ENCODE measurements at places on chromosomes 2 and 18. TPM values are rescaled to one million over a fixed set of nuclear protein-coding genes. Genes with fewer than 3 reads are reported as not detected.

SPR gene
- total RNA-seq: 120 TPM

TLX2 gene
- 0.31 TPM for total RNA-seq

SP5 gene
- not detected for total RNA-seq

ADAM23 gene
- total RNA-seq: 9.9 TPM

LOXHD1 gene
- not detected for total RNA-seq

IRS1 gene
- 14.9 TPM for total RNA-seq

SAG gene
- total RNA-seq: not detected

GKN1 gene
- total RNA-seq: 0.24 TPM

CD8A gene
- 0.51 TPM for total RNA-seq

CYS1 gene
- 1.3 TPM for total RNA-seq

ANO7 gene
- total RNA-seq: 2.1 TPM

GPR75 gene
- total RNA-seq: 1.1 TPM

SPC25 gene
- total RNA-seq: 18.6 TPM

DPY30 gene
- 104 TPM for total RNA-seq

RIOK3 gene
- 33.0 TPM for total RNA-seq

ARHGAP25 gene
- total RNA-seq: 0.29 TPM

CROCC2 gene
- total RNA-seq: not detected

SEH1L gene
- total RNA-seq: 24.9 TPM

TCF7L1 gene
- 11.6 TPM for total RNA-seq

DSEL gene
- total RNA-seq: 0.53 TPM

MPHOSPH10 gene
- total RNA-seq: 45.6 TPM

AFG3L2 gene
- total RNA-seq: 43.0 TPM

ZNF521 gene
- not detected for total RNA-seq

ADD2 gene
- 30.8 TPM for total RNA-seq

ZSWIM2 gene
- not detected for total RNA-seq

CD28 gene
- not detected for total RNA-seq

GRB14 gene
- total RNA-seq: 5.0 TPM

FAM110C gene
- 0.18 TPM for total RNA-seq

C2orf66 gene
- total RNA-seq: not detected

HES6 gene
- total RNA-seq: 7.0 TPM

NETO1 gene
- not detected for total RNA-seq

CAPN14 gene
- not detected for total RNA-seq

TANC1 gene
- 8.3 TPM for total RNA-seq

TOGARAM2 gene
- total RNA-seq: 0.16 TPM

SIX3 gene
- 3.3 TPM for total RNA-seq

MREG gene
- total RNA-seq: 3.9 TPM

NTSR2 gene
- not detected for total RNA-seq

RGPD3 gene
- total RNA-seq: 0.16 TPM

PLB1 gene
- total RNA-seq: 2.6 TPM

ATIC gene
- 237 TPM for total RNA-seq
